K562 (cell line): ENCODE measurements at places on chromosomes 16 and 17.
A peak's percentile ranks its signal among the peaks of the same experiment; 100 is the strongest.

- DNase-seq = no peak
These were observed 99.8 kb upstream of the CDH5 start for GRCh38 chr16:66266436-66267291.

DNA sequence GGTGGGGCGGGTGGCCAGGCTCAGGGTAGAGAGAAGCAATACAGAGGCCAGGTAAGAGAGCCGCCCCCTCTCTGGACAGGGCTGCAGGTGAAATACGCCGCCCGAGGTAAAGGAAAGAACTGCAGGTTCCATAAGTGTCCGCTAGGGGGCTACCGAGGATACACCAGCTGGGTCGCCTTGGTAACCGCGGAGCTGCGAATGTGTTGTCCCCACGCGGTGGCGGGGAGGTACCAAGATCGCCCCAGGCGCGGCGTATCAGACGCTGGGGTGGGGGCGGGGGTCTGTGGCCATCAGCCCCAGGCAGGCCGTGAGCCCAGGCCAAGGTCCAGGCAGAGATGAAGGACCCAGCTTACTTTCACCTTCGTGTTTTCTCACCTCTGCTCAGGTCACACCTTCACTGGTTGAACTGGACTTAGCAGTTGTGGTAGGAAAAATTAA is 18.4 kb upstream of the ZFP90 start:
- DNase-seq = peak; percentile 95

DNA sequence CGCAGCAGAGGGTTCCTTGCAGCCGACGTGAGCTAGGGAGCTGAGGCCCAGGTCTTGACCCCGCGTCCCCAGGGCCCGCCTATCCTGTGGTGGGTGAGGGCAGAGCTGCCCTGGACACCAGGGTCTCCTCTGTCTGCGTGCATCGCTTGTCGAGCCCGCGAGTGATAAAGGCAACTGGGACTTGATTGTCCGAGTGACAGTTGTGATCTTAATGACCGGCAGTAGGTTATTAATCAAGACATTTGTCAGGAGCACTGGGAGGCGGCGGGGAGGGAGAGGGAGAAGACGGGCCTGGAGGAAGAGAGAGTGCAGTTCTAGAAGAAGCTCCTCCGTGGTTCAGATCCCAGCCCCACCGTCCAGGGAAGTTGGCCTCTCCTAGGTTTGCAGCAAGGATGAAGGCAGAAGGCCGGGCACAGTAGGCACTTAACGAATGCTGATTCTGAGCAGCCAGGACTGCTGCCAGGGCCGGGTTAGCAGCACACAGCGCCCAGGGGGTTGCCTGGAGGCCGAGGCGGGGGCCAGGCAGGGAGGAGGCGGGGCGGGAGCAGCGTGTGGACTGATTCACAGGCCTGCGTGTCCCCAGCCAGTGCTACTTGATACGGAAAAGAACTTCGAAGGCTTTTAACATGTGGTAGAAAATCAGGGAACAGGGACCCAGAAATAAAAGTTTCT is 11.3 kb upstream of the GSE1 start:
- DNase-seq = peak; percentile 64

- no peak for DNase-seq
These were observed 6.4 kb downstream of the IRF8 start for GRCh38 chr16:85905110-85906095.
